ENCODE measurements at places on chromosomes 4 and X.

DNA sequence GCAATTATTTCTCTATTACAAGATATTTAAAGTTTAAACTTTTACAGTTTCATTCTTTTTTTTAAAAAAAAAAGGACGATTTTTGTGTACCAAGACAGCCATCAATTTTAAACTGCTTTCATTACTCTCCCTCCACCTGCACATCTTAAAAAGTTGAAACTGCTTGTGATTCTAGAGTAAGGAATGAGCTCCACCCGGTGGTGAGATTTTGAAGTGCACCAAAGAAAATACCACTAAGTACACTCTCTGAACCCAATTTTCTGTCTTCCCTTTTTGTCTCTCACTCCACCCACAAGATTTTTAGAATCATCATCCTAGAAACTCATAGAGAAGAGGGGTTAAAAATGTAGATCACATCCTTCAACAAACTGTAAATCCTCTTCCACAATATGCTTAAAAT, 91.3 kb upstream of the WDR44 start:
- DNase-seq, result peak; percentile 42

- no peak for DNase-seq
Observed at GRCh38 chrX:21469071-21469470, 94.9 kb downstream of the CNKSR2 start.

- no peak for DNase-seq
Observed at GRCh38 chr4:15652841-15653240, 2.3 kb downstream of the FBXL5 start.

DNA sequence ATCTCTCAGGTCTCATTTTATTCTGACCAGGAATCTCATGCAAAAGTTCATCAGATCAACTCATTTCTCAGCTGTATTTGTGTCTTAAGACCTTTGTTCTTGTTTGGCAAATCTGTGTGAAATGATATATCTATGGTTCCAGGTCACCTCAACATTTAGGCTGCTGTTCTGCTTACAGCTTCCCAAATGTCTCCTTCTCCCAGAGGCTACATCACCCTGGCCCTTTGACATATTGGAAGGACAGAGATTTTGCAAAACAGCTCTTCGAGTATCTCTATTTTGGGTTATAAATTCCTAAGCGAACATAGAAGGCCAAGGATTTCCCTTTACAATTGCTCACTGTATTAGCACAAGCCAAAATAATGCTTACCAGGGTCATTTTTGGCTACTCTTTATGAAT, 57.5 kb upstream of the GIMD1 start:
- no peak for DNase-seq

Measured in K562 (cell line).